ENCODE measurements at places on chromosomes 1 and 21.

GRCh38 chr1:207311888-207312603 is 9.4 kb upstream of the CD55 start:
- no peak for DNase-seq

DNA sequence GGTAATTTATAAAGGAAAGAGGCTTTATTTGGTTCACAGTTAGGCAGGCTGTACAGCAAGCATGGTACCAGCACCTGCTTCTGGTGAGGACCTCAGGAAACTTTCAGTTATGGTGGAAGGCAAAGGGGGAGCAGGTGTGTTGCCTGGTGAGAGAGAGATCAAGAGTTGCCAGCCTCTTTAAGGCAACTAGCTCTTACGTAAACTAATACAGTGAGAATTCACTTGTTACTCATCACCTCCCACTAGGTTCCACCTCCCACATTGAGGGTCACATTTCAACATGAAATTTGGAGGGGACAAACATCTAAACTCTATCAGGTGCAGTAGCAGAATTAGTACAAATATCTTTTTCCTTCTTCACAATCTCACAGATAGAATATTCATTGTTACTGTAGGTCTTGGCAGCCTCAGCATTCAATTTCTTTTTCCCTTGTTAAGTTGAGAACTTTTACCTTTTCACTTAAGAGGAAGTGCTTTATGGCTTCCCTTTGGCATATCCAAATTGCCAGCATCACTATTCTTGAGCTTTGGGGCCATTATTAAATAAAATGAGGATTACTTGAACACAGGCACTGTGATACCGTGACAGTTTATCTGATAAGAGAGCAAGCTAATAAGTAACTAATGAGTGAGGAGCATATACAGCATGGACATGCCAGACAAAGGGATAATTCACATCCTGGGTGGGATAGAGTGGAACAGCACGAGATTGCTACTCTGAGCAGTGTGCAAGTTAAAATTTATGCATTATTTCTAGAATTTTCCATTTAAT is 48.4 kb downstream of the MAGI3 start:
- DNase-seq = no peak

DNA sequence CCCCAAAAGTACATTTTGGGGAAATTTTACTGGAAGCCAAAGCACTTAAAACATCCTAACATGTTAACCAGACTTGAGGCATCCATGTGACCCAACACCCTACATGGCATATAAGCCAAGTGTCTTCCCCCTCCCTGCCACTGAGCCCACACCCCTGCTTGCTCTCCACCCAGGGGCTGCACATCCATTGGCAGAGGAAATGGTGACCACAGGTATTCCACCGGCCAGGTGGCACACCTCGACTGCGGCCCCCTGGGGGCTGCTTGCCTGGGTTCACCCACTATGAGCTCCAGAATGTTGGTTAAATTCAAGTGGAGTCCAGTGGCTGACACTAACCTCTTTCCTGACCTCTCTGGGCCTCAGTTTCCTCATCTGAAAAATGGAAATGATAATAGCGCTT is 64.4 kb upstream of the FAM20B start:
- no peak for DNase-seq

DNA sequence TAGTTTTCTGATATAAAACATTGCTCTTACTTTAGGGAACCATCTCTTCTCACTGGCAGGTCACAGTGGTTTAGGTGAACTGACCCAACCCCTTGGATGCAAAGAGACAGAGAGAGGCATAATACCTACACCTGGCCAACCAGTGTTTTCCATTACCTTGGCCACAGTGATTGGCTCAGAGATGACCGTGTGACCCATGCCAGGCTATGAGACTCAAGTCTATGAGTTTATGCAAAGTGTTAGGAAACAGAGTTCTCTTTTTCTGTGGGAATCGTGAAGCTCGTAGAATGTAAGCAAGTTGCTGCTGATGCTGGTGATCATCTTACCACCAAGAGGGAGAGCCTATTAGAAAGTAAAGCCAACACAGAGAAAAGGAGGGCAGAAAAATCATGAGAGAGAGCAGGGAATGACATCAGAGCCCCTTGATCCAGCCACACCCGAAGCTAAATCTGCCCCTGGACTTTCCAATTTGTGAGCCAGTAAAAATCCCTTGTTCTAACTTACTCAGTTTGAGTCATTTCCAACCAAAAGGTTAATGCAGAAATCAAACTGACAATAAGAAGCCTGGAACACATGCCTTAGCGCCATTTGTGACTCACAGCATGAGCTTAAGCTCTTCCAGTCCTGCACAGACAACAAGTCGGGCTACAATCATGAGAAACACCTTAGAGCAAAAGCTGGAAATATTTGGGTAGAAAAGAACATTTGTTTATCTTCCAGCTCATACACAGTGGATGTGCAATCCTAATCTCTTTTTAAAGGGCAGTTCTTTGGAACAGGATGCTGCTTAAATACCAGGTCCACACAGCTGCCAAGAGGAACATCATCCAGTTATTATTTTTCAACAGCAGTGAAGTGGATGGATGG is 81.3 kb upstream of the KAZN start:
- no peak for DNase-seq

- DNase-seq = no peak
Measured at GRCh38 chr1:13793088-13793730, 93.2 kb downstream of the PRDM2 start.

DNA sequence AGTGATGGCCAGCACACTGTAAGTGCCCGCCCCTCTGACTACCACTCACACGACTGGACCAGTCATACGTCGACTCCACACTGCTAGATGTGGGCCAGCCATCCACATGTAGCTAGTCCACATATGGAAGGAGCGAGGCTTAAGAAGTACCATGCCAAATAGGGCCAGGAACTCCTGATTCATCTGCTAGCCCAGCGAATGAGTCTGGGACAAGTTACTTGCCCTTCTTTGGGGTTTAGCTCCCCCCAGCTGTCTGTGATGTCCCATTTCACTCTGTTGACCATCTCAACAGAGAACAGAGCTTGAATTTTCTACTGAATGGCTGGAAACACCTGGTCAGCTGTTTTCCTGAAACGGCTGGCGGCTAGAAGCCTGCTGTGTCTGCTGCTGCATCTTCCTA is 5.8 kb downstream of the CSRP1 start:
- no peak for DNase-seq

DNA sequence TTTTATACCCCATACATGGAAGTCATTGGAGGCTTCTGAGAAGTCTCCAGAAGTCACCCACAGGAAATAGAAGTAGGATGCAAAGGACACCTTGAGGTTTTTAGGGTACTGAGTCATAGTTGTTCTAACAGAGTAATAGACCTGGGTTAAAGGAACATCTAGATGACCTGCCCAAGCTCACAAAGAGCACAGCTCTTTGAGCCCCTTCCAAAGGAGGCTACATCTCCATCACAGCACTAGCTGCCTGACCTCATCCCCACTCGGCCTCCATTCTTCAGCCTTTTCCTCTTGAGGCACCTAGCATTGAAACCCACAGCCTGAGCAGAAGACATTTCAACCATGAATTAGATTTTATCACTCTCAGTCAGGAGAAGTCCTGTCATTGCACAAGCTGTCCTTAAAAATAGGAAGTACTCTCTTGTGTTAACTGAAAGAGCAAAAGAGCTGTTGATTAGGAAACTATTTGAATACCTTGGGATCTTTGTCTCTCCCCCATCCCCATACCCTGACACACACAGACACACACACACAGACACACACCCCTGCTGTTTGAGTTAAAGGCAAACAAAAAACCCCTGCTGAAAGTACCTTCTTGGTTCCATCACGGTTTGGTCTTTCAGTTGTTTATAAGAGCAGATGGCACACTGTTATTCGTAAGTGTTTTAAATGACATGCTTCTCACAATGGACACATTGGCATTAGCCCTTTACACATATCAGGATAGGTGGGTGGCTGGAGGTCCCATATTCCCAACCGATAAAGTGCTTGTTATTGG is 22.2 kb downstream of the MKNK1 start:
- DNase-seq = no peak

DNA sequence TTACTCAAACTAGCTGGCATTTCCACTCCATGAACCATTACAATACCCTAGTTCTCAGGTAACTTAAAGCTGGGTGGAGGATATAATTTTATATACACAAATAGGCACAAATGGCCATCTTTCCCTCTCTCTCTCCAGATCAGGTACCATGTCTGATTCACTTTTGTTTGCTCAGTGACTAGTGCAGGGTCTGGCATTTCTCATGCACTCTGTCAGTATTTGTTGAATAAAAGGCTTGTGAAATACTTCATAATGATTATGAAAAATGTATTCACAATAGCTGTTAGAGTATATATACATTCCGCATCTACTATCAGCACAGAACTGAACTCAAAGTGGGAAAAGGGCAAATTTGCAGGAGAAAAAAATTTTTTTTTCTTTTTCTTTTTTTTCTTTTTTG is 510.2 kb upstream of the USP24 start:
- DNase-seq = no peak

GRCh38 chr1:29062157-29062942 is 61.4 kb downstream of the TMEM200B start:
- DNase-seq = no peak

DNA sequence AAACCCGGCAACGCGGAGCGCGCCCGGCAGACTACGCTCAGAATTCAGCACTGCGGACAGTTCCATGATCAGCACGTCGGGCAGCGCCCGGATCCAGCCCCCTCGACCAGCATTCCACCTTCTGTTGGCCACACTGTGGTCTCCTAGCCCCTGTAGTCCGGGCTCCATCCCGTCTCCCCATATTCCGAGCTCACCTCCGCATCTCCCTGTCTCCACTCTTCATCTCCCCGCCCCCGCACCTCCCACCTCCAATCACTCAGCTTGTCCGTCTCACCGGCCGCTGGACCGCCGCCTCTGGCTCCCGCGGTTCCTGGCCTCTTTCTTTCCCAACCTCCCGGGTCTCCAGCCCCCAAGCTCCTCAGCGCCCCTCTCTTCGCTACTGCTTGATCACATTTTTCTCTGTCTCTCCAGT is 500 bp downstream of the EPHA10 start:
- no peak for DNase-seq

DNA sequence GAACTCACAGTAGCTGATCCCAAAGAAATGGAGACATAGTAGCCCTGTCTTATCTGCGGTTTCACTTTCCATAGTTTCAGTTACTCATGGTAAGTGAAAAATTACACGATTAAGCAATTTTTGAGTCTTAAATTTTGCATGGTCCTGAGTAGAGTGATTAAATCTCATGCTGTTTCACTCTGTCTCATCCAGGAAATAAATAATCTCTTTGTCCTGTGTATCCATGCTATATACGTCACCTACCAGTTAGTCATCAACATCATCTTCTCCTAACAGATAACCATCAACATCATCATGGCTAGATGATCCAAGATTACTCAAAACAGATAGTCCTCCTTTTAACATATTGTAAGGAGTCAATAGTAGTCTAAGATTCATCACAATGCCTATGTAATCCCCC is 1589.3 kb downstream of the BRINP3 start:
- DNase-seq = no peak

DNA sequence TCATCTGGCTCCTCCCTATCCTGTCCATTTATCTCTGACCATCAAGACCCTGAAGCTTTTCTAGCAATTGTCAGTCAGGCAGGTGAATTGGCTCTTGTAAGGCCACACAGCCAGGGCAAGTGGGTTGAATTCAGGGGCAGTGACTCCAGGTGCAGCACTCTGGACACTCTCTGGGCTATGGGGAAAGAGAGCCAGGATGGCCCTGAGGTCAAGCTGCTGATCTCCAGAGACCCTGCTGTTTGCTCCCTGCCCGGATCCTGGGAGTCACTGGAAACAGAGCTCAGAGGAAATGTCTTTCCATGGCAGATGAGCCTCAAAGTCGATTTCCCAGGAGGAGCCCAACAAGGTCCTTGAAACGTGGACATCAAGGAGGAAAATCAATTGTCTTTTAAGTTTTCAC is 184.4 kb downstream of the C1orf94 start:
- DNase-seq = no peak

DNA sequence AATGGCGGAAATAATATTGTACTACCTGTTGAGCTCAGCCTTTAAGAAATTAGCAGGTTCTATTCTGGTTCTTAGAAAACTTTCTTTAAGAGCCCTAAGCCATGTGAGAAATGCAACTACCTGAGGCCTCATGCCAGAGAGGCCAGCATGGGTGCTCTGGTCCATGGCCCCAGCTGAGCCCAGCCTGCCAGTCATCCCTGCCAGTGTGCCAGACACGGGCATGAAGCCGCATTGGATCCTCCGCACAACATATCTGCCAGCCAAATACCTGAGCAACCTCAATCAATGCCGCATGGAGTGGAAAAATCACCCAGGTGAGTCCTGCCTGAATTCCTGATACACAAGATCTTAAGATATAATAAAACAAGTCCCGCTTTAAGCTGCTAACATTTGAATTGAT is 91.8 kb downstream of the C21orf91 start:
- no peak for DNase-seq

DNA sequence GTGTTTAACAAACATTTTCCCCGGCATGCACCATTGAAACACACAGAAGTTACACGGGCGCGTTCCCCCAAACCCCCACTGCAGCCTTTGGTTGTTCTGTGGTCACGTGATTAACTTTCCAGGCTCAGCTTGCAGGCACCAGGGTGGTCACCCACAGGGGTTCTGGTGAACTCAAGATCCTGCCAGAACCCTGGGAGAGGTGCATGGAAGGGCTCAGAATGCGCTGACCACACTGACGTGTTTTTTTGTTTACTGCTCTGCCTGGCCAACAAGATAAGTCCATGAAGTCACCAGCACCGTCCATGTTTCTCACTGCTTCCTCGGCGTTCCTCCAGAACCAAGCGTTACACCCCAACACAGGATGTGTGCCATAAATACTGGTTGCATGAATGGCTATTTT is 229.5 kb upstream of the VAMP3 start:
- no peak for DNase-seq

DNA sequence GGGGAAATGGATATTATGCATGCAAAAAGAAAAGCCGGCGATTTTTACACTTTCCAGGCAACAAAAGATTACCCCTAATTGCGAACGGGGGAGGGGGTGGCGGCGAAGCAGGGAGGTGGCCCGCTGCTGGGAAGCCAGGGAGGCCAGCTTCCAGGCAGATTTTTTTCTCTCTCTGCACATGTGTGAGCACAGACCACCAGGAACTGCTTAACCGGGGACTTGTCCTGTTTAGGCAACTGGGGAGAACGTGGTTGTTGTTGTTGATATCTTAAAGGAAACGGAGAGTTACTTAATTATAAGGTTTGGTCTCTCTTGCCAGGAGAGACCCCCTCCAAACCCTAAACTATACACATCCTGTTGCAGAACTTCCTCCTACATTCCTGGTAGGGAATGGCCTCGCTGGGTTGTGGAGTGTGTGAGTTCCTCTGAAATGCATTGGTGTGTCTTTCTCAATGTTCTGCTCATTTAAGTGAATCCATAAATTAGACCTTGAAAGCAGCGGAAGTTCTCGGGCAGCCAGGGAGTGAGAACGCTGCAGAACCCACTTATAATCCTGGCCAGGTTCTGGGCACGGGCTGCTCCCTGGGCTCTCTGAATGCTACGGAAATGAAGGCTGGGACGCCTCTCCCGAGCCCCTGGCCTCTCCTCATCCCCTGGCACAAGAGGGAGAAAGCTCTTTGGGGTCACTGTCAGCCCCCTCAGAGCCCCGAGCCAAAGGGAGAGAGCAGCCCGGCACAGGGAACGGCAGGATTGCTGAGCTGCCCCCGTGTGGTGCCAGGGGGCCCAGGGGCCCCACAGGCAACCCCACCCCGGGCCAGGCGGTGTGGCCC is 250.0 kb downstream of the FOXD2 start:
- DNase-seq = no peak

GRCh38 chr1:51044834-51045233 is 57.2 kb upstream of the C1orf185 start:
- no peak for DNase-seq

GRCh38 chr1:54069791-54070170 is 16.4 kb downstream of the TCEANC2 start:
- peak; percentile 46 for DNase-seq

GRCh38 chr1:56831871-56832693 is 12.9 kb upstream of the FYB2 start:
- peak; percentile 81 for DNase-seq

- no peak for DNase-seq
Measured at GRCh38 chr1:63023637-63024036, 239.7 kb downstream of the ATG4C start.

Data from NCI-H446 (cell line).